ENCODE measurements at places on chromosomes 11 and 22.
A peak's percentile ranks its signal among the peaks of the same experiment; 100 is the strongest.

GRCh38 chr11:15497366-15497765 lies 382.6 kb downstream of the INSC start:
- DNase-seq: no peak

DNA sequence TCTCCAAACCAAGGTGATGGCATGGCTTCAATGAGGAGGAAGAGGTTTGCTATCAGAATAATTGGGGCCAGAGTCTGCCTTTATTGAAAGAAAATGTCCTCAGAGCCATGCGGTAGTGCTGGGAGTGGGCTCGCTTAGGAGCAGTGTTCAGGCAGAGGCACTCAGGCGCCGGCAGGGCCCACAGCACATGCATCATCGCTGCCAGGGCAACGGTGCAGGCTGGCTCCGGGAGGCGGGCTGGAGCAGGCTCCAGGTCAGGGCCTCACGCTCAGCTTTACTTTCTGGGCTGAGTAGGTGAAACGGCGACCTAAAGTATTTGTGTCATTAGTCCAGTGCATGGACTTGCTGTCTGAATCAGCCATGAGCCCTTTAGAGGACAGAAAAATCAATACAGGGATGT lies 169.9 kb upstream of the CCDC90B start:
- no peak for DNase-seq

- DNase-seq: no peak
Observed at GRCh38 chr22:47630741-47631534, 868.5 kb downstream of the TBC1D22A start.

GRCh38 chr22:42164901-42165300 lies 34.3 kb upstream of the CYP2D6 start:
- DNase-seq: no peak

- DNase-seq: peak; percentile 47
Observed at GRCh38 chr11:109728056-109728455, 306.1 kb downstream of the C11orf87 start.
